Astrocyte of the spinal cord (primary cell): ENCODE measurements at places on chromosomes 2 and 18.

- no peak for DNase-seq
Observed at GRCh38 chr18:37422116-37422515, 143.5 kb downstream of the CELF4 start.

DNA sequence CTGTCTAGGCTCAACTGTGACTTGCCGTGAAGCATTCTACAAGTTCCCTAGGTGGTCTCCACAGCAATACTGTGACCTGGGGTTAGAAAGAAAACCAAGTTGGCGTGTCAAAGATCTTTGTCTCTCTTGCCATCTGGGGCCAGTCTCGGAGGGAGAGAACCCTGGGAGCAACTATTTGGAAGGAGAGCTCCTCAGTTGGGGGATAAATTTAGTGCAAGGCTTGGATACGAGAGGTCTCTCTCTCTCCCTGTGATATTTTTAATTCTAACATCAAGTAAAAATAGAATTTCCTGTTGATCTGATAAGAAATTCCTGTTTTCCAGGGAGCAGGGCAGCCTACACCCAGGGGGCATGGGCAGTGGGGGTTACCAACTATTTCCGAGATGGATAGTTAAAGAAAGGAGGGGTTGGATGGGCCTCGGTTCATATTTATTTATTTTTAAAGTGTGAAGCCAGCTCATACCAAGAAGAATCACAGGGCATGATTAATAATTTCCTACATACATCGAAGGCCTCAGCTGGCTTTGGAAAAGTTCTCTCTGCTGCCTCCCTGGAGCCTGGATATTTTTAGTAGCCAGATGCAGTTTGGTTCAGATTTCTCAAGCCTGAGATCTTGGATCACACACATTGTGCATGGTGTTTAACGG is 62.8 kb downstream of the EHD3 start:
- peak; percentile 42 for DNase-seq

- DNase-seq = peak; percentile 53
Observed at GRCh38 chr18:5057386-5058348, 139.4 kb downstream of the AKAIN1 start.

DNA sequence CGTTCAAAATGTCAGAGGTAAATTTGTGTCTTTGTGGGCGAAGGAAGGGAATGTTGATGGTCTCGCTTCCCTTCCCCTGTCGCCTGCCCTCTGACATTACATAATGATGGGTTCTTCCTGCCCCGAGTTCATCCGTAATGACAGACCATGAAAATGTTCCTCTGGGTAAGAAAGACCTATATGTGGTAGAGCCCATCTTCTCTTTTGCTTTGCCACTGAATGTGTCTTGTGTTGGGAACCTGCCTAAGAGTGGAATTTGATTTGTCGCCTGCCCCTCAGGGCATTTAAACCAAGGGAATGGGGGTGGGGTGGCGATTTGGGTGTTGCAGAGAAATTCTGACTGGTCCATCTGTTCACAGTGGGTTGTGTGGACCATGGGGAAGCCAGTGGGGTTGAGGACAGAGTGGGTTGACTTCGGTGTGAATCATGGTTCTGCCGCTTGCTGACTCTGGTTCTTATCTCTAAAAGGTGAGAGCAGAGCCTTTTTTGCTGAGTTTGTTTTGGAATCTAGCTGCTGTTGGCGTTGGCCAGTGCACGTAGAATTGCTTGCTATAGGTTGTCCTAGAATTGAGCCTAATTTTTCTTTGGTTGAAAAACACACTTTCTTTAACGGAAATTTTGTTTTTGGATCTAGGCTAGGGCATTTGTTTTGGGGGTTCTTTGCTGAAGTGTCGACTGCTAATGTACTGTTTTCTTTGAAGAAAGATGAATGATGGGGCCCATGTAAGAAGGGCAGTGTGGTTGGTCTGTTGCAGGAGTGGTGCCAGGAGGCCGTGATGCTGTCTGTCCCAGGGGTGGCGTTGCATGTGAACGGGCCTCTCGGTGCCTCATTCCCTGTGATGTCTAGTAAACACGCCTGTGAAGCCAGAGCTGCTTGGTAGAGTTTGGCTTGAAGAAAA is 1.3 kb downstream of the INPP4A start:
- no peak for DNase-seq

DNA sequence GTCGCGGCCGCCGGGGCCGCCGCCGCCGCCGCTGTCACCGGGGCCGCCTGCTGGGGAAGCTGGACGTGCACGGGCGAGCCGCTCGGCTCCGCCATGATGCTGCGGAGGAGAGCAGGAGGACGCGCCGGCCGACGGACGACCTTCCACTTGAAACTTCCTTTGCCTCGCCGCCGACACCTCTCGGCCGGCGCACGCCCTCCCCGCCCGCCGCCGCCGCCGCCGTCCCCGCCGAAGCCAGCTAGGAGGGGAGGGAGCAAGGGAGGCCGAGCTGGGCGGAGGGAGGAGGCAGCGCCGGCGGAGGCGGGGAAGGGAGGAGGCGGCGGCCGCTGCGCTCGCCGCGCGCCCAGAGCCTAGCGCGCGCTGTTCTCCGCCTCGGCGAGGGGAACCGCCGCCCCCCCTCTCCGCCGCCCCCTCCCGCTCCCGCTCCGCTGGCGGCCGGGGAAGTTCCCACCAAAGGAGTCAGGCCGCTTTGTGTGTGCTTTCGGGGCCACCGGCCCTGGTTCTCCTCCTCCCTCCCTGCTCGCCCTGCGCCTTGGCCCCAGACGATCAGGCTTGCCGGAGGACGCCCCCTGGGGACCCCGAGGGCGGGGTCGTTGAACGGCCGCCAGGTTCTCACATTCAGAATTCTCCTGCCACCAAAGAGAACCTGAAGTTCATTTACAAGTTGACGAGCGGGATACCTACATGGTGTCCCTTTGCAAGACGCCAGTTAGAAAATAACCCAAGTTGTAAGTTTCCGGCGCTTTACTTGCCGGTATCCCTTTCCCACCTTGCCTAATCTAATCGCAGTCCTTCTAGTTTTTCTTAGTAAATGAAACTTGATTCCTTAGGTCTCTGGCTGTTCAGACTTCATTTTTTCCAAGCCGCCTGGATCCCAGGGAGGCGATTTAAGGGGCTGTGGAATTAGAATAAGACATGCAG is at the start of gene STK39:
Gene STK39, minus strand, starts transcription at position 255 of the 921 bp plus-strand sequence. Its CDS starts 160 bp downstream, at position 95.
- DNase-seq = peak; percentile 80

GRCh38 chr2:19536136-19536535 is 177.7 kb upstream of the OSR1 start:
- DNase-seq = no peak

- peak; percentile 9 for DNase-seq
Observed at GRCh38 chr2:172588931-172589330, 33.0 kb downstream of the PDK1 start.

DNA sequence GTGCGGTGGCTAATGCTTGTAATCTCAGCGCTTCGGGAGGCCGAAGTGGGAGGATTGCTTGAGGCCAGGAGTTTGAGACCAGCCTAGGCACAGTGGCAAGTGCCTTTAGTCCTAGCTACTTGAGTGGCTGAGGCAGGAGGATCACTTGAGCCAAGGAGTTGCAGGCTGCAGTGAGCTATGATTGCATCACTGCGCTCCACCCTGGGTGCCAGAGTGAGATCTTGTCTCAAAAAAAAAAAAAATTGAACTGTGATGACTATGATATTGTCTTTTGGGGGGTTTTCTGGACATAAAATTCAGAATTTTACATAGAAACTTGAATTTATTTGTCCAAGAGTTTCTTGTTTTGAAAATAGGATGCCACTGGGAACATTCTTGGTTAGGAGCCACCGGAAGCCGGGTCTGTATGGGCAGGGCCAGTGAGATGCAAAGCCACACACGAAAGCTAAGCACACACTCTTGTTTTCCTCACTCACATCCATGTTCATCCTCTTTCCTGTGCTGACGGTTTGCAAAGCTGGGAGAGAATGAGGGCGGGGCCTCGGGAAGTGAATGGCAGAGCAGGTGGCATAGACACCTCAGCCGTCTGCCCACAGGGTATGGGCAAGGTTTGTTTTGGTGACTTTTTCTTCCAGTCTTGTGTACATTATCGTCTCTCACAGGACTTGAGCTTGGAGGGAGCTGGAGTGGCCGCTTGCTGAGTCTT is 12.6 kb downstream of the AGAP1 start:
- no peak for DNase-seq

- peak; percentile 65 for DNase-seq
Observed at GRCh38 chr2:69013840-69014821, 1.2 kb downstream of the ANTXR1 start.

DNA sequence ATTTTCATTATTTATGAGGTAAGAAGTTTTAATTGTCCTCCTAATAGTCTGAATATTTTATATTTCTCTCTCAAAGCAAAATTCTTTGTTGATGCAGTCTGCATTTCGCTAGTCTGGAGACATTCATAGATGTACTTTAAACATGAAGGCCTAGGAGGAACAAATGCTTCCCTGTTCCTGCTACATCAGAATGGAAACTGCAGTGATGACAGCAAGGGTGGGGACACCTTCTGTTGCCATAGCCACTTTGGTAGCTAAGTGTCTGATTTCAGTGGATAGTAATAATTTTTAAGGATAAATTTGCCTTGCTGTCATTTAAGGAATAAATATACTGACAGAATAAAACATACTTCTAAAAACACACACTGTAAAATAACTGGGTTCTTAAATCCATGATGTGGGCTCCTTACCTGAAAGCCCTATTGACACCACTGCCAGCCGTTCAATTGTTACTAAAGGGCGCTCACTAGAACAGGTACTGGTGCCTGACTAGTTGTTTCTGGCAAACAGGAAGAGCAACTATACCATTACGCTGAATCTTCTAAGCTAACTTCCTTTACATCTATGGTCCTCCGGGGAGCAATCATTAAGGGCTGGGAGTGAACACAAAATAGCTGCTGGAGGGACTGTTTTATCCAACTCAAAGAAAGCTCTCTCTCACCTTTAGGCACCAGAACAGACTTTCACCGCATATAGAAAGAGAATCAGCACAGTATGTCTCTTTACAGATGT is 88.2 kb downstream of the TMEM131 start:
- DNase-seq = no peak

DNA sequence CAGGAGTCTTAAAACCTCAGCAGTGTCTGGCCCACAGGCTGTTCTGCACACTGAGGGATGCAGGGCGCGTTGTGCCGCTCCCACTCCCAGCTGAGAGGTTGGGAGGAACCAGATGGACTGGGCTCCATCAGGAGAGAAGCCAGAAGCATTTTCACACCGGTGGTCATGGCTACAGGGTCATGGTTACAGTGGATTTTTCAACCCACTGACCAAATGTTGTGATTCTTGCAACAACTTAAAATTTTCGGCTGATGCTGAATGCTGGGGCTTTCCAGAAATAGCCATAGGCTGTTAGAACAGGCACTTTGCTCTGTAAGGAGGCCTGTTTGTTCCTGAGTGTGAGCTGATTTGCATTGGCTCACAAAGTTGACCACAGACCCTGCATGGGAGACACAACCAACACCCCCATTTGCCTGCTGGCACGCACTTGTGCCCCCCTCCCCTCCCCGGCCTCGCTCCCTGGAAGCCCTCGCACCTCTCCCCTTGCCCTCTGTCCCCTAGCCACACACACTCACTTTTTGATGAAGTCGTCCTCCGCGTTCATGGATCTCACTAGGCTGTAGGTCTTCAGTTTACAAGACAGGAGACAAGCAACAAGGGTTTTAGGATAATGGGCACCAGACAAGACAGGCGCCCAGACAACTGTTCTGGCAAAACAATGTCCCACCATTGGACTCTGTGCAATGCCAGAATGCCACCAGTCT is 3.4 kb downstream of the LPIN1 start:
- peak; percentile 19 for DNase-seq

- DNase-seq = no peak
Observed at GRCh38 chr2:138620431-138620830, 118.9 kb downstream of the SPOPL start.

DNA sequence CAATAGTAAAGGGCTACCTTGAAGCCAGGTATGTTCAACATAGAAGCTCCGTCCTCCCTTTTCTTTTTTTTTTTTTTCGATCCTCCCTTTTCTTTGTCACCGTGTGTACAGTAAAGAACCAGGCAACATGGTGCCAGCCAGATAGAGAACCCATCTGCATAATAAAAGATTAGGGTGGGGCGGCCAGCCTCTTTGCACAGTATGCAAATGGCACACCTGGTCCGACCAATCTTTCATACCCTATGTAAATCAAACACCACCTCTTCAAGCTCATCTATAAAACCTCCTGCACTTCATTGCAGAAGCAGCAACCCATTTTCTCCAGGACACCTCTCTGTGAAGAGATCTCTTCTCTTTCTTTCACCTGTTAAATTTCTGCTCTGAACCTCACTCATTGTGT is 7.3 kb upstream of the WDR33 start:
- DNase-seq = no peak

DNA sequence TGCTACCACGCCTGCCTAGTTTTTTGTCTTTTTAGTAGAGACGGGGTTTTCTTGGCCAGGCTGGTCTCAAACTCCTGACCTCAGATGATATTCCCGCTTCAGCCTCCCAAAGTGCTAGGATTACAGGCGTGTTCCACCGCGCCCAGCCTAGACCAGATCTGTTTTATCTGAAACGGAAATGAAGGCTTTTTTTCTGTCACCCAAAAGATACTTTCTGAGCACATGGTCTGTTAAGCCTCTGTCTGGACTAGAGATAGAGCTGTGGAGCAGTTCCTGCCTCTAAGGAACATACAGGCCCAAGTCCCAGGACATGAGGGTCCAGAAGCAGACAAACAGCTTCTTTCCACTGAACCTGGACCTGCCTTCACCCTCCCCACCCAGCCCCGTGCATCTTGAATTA is 43.6 kb upstream of the PTMA start:
- DNase-seq = no peak

GRCh38 chr2:71778936-71779773 is 325.8 kb downstream of the DYSF start:
- DNase-seq = peak; percentile 63
